ENCODE measurements at places on chromosomes 3 and 15.
A peak's percentile ranks its signal among the peaks of the same experiment; 100 is the strongest.

DNA sequence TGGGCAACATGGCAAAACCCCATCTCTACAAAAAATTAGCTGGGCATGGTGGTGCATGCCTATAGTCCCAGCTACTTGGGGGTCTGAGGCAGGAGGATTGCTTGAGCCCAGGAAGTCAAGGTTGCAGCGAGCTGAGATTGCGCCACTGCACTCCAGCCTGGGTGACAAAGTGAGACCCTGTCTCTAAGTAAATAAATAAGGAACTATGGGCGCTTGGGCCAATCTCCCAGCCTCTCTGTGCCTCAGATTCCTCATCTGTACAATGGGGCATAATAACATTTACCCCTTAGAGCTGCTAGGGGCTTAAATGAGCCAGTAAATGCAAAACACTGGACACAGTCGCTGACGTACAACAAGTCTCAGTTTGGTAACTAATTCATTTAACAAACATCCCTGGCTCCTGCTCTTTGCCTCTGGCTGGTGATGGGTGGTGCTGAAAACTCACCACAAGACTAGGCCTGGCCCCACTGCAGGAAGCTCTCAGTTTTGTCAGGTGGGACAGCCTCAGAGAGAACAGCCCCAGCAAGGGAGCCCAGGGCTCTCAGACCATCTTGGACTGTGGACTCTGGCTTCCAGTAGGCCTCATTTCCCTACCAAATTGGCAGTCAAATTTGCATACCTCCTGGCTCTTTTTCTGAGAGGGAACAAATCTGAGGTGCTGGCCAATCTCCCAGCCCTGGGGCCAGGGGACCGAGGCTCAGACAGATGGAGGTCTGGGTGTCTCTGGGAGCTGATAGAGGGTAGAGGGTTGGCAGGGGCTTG is 6.4 kb upstream of the TBC1D2B start:
- DNase-seq: no peak

GRCh38 chr3:21955406-21955805 is 204.4 kb upstream of the ZNF385D start:
- no peak for DNase-seq

- no peak for DNase-seq
Measured at GRCh38 chr3:186964071-186964470, 33.7 kb downstream of the ST6GAL1 start.

- DNase-seq: peak; percentile 88
Measured at GRCh38 chr15:74384881-74385643, 17.6 kb upstream of the CYP11A1 start.

DNA sequence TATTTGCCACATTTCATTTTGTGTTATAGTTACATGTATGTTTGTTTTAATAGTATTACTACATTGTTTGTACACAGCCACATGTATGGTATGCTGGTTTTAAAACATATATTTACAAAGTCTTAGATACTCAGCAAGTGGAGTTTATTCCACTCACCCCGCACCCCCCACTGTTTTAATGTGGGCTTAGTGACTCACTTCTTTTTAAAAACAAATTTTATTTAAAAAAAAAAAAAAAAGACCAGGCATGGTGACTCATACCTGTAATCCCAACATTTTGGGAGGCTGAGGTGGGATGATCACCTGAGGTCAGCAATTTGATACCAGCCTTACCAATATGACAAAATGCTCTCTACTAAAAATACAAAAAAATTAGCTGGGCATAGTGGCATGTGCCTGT is 26.9 kb upstream of the TJP1 start:
- DNase-seq: no peak

GRCh38 chr3:15443826-15444524 is 16.6 kb downstream of the EAF1 start:
- DNase-seq: no peak
